Stimulated activated CD8-positive, alpha-beta memory T cell treated with anti-CD3 and anti-CD28 coated beads, Interleukin-2, amount 100 ng/mL, for 1 hour (primary cell): ENCODE measurements at places on chromosomes 2 and 18.

- DNase-seq: no peak
These were observed 67.3 kb downstream of the INPP4A start for GRCh38 chr2:98511981-98512380.

GRCh38 chr2:197309691-197310231 is 819 bp downstream of the ANKRD44 start:
- DNase-seq: peak; percentile 31

GRCh38 chr18:68114989-68115388 is 598.5 kb upstream of the DSEL start:
- no peak for DNase-seq

DNA sequence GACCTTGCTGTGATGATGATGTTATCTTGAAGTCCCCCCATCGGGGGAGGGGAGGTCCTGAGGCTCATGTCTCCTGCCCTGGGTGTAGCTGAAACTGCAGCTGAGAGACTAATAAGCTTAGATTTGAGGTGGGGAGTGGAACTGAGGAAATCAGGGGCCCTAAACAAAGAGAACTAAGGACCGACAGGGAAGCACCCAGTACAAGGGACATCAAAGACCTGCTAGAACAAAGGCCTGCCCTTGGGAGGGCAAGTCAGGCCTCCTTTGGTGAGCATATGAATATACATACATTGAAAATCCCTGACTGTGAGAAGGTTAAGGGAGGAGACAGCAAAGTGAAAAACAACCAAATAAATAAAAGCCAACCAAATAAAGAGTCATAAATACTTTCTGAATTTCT is 1132.5 kb upstream of the CELF4 start:
- no peak for DNase-seq

DNA sequence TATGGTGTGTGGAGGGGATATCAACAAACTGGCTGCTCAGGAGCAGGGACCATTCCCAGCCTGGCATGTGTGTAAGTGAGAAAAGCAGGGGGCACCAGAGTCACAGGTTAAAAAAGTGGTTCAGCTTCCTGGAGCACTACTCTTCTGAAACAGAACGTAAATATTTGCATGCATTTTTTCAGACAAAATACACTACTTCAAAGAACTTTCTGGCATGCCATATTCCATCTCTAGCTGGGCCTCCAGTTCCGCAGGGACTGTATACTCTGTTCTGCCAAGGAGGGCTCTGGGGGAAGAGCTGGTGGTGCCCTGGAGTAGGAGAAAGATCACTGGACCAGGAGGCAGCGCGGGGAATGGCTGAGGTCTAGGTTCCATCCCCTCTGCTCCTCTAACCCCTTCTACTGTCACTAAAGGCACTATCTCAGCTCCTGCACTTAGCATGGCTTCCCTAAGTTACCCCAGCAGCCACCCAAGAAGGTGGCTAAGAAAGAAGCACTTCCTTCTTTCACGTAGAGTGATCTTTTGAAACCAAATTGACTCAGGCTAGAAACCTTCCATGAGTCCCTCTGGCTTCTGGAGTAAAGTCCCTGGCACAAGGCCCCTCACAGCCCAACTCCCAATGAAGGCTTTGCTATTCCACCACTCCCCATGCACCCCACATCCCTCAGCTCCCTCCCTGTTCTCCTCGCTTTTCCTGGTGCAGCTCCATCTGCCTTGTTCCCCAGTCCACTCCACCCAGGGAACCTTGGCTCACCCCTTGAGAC is 57.6 kb upstream of the CABLES1 start:
- no peak for DNase-seq

DNA sequence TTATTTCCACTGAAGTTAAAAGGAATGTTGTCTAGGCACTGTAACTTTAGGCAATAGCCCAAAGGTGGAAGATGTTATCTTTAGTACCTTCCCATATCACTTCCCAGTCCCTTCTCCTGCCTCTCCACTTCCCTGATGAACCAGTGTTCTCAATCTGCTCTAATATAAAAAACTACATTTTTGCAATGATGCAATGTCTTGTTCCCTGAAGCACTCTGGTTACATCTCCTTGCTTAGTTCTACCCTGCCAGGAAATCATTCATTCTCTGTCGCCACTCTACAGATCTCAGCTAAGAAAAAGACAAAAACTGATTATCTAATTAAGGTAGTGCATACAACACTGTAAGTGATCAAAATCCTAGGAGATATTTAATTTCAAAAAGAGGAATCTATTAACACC is 71.3 kb downstream of the BAZ2B start:
- no peak for DNase-seq

DNA sequence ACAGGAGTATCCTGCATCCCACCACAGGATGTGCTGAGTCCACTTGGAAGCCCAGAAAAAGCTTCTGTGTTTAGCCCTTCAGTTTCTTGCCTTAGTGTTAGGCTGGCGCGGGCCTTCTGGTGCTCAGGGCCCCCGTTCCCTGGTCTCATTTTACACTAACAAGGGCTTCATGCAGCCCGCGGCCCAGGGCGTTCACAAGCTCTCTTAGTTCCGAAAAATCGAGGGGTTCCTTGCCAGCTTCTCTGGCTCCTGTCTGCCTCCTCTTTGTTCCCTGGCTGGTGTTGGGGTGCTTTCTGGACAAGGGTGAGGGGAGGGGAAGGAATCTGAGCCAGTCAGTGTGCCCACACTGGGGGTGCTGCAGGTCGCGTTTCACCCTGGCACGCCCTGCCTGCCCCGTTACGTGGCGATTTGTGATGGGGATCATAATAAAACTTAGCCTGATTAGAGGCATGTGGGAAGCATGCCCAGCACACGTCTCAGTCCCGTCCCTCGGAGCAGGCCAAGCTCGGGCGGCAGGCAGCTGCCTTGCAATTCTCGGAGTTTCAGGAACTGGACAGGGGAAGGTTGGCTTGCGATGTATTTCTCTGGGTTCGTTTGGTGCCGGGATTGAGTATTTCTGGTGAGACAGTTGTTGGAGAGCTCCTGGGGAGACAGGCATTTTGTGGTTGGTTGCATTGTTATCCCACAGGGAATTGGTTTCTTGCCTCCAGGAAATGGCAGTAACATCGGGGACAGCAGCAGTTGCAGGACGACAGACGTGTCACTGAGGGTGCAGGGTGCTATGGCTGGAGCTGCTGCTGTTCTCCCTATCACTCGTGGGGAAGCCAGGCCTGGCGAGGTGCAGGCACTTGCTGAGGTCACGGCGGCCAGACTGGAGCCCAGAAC is 22.9 kb downstream of the SH3BP4 start:
- no peak for DNase-seq

DNA sequence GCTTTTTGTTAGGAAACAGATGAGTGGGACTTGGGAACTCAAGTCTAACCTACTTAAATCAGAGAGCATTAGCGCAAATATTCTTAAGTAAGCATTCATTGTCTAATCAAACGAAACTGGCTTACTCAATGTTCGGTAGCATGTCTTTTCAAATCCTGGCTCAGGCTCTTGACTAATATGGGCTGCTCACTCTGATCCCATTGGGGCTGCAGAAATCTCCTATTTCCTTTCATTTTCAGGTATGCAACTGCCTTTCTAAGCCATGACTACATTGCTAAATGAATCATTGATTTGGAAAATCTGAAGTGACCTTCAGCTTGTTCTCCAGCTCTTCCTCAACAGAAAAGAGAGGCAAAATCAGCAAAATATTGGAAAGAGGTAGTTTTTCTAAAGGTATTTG is 2084.4 kb upstream of the PIK3C3 start:
- no peak for DNase-seq

DNA sequence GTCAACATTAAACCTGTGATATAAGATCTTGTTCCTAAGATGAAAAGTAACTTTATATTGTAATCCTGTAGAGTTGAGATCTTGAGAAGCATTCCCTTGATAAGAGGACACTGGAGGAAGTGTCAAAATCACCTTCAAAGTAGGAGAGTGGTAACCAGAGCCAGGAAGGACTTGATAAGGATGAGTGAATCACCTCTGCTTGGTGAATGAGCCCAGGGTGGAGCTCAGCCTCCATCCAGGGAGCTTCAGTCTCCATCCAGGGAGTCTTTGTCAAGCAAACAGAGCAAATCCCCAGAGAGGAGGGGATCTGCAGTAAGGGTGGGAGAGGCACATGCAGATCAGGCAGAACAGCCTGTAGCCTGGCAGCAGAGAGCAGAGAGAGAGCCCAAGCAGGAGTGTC is 167.1 kb upstream of the SIX2 start:
- DNase-seq: no peak

DNA sequence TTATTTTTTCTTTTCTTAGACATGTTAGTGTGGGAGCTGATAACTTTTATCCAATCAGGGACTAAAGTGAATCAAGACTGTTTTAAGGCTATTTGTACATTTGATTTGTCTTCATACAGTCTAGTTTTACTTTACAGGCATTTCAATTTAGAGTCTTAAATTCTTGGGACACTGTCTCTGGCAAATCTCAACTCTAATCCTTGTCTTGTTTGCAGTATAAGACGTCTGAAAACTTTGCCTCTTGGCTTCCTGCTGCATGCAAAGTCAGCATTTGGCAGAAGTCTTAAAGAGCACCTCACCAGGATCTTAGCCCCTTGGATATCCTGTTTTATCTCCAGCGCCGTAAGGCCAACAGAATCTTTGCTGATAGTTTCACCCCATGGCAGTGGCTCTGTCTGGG is 30.3 kb downstream of the SPOPL start:
- DNase-seq: no peak

DNA sequence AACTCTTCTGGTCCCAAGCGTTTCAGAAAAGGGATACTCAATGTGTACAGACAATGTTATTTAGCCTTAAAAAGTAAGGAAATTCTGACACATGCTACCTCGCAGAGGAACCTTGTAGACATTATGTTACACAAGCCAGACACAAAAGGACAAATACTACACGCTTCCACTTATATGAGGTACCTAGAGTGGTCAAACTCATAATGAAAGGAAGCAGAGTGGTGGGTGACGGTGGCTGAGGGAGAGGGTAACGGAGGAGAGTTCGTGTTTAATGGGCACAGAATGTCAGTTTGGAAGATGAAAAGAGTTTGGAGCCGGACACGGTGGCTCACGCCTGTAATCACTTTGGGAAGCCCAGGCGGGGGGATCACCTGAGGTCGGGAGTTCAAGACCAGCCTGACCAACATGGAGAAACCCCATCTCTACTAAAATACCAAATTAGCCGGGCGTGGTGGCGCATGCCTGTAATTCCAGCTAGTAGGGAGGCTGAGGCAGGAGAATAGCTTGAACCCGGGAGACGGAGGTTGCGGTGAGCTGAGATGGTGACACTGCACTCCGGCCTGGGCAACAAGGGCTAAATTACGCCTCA is 1.4 kb downstream of the MCM6 start:
- no peak for DNase-seq

DNA sequence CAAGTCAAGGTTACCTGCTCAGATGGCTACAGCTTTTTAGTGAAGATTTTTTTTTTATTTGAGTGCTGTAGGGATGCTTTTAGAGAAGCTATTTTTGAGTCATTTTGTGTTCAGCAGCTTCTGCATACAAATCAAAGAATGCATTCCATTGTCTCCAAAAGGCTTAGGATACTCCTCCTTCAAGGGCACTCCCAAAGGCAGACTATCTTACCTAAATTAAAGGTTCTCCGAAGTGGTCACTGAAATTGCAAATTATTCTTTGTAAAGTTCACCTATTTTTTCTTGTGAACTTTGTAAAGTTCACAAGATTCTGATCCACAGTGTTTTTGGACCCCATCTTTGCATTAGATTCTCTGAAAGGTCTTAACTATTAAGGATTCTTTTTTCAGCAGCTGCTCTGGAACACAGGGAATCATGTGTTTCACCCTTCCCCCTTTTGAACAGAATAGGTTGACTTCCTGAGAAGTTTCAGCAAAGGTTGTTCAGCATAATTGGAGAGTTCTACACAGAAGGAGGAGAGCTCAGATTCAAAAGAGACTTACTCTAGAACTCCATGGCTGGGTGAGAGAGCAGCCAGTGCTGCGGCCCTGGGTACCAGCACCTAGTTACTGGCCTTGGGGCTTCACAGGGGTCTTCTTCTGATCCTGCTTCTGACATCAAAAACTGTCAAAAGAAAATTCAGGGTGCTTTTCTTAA is 14.5 kb downstream of the CLIP4 start:
- no peak for DNase-seq

DNA sequence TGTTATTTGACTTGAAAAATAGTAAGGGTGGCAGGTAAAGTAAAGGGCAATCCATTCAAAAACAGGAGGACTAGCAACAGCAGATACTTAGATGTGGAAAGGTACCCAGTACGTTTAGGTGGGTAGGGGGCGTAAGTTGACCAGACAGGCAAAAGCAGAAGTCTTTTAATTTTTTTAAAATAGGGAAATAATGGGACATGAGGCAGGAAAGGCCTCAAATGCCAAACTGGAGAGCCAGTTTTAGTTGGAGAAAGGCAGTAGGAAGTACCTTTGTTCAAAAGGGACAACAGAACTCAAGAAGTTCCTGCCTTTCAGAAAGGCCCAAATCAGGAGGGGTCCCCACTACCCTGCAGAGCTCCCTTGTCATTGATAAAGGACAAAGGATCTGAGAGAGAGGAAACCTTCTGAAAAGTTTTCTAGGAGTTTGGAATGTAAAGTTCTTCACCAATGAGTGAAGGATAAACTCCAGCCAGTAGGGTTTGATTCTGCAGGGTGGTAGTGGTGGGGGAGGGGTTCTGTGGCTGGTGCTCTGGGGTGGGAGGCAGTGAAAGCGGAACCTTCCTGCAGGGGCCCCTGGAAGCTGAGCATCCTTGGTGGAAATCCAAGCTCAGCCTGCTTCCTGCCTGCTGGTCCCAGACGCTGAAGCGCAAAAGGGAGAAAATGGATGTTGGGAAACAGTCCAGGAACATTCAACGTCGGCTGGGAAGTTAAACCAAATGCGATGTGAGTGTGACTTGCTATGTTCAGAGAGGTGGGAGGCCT is 40.1 kb downstream of the TMEM17 start:
- DNase-seq: no peak

- DNase-seq: no peak
These were observed 174.0 kb upstream of the SLC14A2 start for GRCh38 chr18:45441110-45441847.

DNA sequence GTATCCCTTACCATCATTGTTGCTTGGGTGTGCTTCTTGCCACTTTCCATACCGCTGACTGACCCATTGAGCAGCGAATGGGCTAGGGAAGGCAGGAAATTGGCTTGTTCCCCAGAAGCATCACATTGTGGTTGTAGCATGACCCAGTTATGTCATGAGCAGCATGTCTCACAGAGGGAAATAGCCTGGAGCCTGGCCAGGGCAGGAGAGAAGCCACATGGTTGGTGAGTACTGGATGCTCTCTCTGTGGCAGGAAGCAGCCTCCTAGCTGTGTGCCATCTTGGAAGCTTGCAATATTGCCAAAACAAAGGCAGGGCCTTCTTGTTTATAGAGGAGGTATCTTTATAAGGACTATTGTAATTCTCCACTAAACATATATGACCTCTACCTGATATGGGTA is 482.6 kb downstream of the PIK3C3 start:
- no peak for DNase-seq

DNA sequence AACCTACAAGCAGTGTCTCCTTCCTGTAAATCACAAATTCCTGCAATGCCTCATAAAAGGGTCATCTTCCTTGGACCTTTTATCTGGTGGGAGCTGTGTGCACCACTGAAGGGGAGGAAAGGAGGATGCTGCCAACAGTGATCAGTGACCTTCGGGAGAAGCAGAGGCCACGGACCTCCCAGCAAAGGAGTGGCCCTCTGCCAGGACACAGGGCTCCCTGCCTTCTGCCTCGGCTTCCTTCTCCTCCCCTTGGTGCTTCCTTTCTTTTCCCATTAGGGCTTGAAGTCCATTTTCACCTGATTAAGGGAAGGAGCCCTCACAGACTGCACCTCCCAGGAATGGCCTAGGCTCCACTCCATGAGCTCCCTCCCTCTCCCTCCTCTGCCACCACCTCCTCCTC is 85.3 kb upstream of the ITGA6 start:
- no peak for DNase-seq

GRCh38 chr18:8747440-8747937 is 42.1 kb downstream of the MTCL1 start:
- DNase-seq: no peak
